Right cardiac atrium (tissue), 5 donors: ENCODE measurements at places on chromosomes 16 and 17. TPM values are rescaled to one million over a fixed set of nuclear protein-coding genes. Genes with fewer than 3 reads are reported as not detected.

Gene PIRT
- not detected for total RNA-seq

GRCh38 chr17:53462393-53462811, 360.3 kb upstream of the KIF2B start:
- no peak for DNase-seq

DNA sequence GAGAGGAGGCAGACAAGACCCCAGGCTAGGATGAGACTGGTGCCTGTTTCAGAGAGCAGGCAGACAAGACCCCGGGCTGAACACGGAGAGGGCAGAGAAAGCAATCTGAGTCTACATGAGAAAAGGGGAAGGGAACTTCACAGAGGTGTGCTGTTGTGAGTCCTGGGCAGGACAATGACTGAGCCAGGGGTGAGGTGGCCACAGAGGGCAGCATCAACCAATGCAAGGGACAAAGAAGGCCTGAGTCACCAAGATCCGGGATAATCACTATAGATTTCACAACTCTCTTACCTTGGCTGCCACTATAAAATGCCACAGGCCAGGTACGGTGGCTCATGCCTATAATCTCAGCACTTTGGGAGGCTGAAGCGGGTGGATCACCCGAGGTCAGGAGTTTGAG, 89.0 kb downstream of the SLC39A11 start:
- no peak for DNase-seq

Gene GALR2
- total RNA-seq: not detected

GRCh38 chr16:46830417-46830901, 521 bp downstream of the C16orf87 start:
- peak; percentile 78 for DNase-seq
